ENCODE measurements at places on chromosomes 5 and 9.

- no peak for DNase-seq
These were observed 57.9 kb downstream of the KIAA1958 start for GRCh38 chr9:112544477-112544876.

DNA sequence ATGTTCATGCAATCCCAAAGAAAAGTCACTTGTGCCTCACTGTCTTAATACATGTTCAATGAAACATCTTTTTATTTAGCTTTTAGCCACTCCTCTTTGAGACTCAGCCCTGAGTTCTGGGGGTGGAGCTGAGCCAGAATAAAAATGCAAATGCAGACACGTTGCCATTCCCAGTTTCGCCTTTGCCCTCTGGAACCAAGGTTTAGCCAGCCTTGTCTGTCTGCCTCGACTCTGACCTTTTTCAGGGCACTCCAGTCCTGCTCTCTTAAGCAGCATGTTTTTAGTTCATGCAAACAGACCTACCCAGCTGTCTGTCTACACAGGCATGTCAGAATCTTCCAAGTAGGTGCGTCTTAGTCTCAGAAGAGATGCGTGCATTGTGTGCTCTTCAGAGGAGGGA, 82.2 kb upstream of the RANBP3L start:
- no peak for DNase-seq

GRCh38 chr9:4289411-4290326, 10.2 kb downstream of the GLIS3 start:
- DNase-seq: no peak

DNA sequence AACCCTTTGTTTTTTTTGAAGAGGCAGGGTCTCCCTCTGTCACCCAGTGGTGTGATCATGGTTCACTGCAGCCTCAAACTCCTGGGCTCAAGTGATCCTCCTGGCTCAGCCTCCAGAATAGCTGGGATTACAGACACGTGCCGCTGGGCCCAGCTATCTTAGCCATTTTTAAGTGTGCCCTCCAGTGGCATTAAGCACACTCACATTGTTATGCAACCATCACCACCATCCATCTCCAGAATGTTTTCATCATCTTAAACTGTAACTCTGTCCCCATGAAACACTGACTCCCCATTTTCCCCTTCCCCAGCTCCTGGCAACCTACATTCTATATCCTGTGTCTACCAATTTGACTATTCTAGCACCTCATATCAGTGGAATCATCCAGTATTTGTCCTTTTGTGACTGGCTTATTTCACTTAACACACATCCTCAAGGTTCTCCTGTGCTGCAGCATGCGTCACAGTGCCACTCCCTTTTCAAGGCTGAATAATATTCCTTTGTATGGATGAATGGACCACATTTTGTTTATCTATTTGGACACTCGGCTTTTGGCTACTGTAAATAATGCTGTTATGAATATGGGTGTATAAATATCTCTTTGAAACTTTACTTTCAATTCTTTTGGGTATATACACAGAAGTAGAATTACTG, 12.5 kb upstream of the RAPGEF1 start:
- no peak for DNase-seq

- no peak for DNase-seq
These were observed 35.8 kb upstream of the MEGF10 start for GRCh38 chr5:127254729-127255284.

DNA sequence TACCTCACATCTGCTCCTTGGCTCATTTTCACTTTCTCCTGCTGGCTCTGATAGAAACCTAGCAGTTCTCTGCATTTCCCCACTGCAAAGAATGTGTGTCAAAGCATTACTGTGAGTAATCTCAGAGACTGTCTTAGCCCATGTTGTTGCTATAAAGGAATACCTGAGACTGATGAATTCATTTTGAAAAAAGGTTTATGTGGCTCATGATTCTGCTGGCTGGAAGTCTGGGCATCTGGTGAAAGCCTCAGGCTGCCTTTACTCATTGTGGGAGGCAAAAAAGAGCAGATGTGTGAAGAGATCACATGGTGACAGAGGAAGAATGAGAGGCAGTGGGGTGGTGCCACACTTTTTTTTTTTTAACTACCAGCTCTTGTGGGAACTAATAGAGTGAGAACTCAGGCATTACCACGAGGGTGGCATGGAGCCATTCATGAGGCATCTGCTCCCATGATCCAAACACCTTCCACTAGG, 191.6 kb upstream of the CTNND2 start:
- no peak for DNase-seq

DNA sequence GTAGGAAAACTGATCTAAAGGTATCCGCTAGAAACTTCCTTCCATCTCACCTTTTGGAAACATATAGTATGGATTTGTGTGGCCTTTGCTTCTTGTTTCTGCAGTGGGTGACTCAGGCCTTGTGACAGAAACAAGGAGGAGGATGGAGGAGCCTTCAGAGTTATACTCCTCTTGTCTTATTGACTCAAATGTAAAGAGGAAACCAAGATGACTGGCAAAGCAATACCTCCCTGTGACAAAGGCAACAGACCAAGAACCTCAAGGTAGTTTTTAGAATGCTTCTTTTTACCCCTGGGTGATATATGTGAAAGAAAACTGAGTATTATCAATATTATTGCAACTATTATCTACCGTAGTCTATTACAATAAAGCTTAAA, 123.3 kb upstream of the SLIT3 start:
- DNase-seq: no peak

- no peak for DNase-seq
These were observed 476.0 kb upstream of the CD180 start for GRCh38 chr5:67672636-67673035.

- no peak for DNase-seq
These were observed 830 bp downstream of the TRAF1 start for GRCh38 chr9:120925535-120926396.

GRCh38 chr9:83698976-83699585, 8.7 kb downstream of the UBQLN1 start:
- no peak for DNase-seq

DNA sequence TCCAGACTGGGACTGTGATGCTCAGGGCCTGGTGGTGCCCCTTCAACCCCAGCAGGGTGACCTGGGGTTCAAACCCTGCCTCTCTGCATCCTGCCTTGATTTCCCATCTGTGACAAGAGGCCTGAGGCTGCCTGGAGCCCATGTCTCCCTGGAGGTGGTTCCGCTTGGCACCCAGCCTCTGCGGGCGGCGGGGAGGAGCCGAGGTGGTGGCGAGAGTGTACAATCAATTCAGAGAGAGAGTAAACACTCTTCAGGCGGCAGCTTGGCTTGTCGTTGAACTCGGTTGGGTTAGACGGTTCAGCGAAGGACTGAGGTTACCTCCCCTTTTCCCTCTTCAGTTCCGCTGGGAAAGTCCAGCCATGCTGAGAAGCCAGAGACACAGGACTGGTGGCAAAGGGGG, 39.3 kb downstream of the NTNG2 start:
- no peak for DNase-seq

DNA sequence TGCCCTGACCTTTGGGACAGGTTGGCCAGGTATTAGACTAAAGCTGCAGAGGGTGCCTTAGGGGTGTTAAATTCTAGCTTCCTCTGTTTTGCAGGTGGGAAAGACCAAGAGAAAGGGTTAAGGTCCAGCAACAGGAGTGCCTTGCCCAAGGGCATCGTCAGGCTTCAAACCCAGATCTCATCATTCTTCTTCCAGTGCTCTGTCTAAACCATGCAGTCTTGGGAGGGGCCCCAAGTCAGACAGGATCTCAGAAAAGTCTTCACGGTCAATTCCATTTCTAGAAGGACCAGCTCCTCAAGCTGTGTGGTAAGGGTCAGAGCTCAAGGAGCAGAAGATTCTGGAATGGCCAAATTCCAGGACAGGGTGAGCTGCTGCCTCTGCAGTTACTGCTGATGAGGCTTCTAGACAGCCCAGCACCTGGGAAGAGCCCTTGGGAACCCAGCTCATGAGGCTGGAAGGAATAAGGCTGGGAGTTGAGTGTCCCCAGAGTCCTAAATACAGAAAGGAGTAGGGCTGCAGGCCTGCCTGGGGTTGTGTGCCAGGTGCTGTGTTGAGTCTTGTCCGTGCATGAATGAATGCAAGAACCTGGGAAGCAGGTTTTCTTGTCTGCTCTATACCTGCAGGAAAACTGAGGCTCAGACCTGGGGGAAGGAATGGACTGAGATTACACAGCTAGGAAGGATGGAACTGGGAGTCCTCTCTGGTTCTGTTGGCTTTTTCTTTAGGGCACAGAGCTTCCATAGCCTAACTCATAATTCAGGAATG, 69.3 kb downstream of the WWC1 start:
- DNase-seq: no peak

DNA sequence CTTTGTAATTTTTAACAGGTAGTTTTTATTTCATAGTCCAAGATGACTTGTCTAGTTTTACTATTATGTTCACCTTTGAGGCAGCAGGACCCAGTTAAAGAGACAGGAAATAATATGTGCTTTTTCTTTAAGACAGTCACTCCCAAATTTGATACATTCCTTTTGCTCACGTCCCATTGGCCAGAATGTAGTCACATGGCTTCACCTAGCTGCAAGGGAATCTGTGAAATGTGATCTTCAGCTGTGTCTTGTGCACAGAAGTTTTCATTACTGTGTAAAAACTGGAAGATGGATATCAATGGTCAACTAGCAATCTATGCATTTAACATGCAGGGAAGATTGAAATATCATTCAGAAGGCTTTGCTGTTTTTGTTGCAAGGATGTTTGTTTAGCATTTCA, 41.1 kb downstream of the XRCC4 start:
- DNase-seq: no peak

DNA sequence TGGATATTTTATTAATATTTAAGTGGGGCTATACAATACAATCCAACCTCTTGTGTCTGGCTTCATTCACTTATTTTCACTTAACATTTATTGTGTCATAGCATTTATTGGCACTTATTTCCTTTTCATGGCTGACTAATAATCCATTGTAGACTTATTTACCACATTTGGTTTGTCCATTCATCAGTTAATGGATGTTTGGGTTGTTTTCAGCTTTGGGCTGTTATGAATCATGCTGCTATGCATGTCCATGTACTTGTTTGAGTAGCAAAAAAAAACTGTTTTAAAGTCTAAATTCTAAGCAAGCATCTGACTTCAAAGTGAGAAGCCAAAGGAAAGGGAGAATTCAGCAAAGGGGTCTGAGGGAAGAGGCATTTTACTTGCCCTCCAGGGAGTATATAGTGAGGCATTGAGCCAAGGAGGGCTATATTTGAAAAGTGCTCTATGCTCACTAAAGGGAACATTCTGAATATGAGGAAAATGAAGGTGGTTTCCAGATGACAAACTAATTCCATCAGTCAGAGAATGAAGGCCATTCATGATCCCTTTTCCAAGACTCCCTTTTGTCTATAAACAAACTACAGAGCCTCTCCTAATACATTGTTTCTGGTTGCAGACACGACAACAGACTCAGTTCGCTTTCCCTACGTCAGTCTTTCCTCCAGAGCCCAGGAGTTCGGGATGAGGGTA, 532.8 kb upstream of the KLF4 start:
- no peak for DNase-seq

GRCh38 chr5:74636552-74636951, 4.0 kb downstream of the ENC1 start:
- no peak for DNase-seq

DNA sequence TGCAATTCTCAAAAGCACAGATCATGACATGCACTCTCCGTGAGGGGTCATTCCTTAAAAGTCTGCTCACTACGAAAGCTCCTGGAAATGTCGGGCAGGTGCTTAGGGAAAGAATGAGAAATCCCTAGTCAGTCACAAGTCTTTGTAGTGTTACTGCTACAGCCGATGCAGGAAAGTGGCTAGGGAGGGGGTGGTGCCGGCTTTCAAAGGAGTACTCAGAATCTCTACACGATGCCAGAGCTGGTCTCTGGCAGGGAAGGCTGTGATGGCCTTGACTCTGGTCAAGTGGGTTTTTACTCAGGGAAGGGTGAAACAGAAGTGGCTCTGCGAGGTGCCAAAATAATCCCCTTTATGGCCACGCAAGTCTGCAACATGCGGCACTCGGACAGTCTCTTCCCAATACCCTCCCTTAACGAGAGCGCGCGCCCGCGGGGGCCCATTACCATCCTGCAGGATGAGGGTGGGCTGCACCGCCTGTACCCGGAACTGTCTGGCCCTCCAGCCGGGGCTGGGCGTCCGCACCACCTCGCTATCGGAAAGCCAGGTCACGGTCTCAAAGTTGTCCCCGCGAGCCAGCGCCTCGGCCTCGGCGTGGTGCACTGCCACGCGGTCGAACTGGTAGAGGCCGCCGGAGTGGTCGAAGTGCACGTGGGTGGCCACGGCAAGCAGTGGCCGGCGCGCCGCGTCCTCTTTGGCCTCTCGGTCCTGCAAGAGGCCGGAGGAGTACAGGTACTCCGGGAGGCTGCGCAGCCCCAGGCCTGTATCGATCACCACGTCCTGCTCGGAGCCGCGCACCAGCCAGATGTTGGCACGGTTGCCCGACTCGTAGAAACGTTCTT, 956 bp downstream of the MBLAC2 start:
- peak; percentile 30 for DNase-seq

GRCh38 chr5:127856292-127856691, 153.1 kb downstream of the CCDC192 start:
- no peak for DNase-seq

DNA sequence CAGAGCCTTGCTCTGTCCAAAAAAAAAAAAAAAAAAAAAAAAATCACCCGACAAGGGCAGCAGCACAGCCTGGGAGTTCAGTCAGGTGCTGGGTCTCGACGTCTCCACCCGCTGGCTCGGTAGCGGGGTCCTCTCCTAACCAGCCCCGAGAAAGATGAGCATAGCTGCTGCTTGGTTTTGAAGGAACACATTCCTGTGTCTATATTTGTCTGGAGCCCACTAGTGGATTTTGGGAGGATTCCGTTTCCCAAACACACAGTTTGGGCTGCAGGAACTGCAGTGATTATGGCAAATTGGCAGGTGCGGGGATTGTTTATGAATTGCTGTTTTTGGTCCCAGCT, 1.2 kb downstream of the OTULINL start:
- no peak for DNase-seq

- DNase-seq: no peak
These were observed 330.7 kb upstream of the DAB2 start for GRCh38 chr5:39755452-39755851.

DNA sequence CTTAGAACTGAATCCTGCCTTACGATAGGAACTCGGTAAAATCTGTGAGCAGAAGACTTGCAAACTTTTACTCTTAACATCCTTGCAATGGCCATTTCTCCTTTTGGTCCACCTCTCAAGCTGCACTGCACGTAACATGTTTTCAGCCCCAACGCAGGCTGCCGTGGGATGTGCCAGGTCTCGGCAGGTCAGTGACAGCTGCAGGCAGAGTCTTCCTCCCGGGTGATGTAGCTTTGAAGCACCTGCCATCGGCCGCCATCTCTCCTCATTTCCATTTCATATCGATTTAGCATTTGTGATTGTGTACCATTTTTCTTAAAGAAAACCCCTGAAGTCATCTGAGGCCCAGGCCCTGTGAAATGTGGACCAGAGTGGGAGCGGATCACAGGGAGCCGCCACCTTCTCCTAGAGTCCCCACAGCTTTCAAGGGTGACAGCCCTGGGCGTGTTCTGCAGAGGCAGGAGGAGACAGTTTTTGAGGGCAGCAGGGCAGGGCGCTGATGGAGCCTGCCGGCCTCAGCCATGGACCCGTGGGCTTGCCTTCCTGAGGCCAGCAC, 25.8 kb upstream of the LPCAT1 start:
- DNase-seq: peak; percentile 4

Measured in WERI-Rb-1 (cell line).